Stimulated activated CD8-positive, alpha-beta memory T cell treated with anti-CD3 and anti-CD28 coated beads, Interleukin-15, amount 100 ng/mL, for 24 hours (primary cell): ENCODE measurements at places on chromosomes 7 and 10.

GRCh38 chr10:79192677-79193003 is 123.9 kb downstream of the ZMIZ1 start:
- DNase-seq = no peak

- DNase-seq = no peak
Measured at GRCh38 chr7:22476824-22477223, 23.2 kb downstream of the STEAP1B start.

DNA sequence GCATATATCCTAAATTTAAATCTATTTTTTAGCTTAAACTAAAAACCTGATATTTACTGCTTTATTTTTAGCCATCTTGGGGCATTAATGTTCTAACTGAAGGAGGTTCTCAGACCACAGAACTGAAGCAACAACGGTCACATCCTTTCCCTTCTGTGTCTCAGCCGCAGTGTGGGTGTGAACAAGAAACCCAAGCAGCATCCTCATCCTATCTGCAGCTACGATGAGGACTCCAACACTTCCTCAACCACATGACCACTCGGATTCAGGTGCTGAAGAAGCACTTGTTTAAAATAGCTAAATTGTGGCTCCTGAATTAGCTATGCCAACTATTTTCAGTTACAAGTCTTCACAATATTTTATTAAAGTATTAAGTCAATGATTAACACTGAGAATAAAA is 5.3 kb downstream of the ESYT2 start:
- DNase-seq = no peak

- DNase-seq = no peak
Measured at GRCh38 chr10:69797959-69798358, 3.7 kb upstream of the COL13A1 start.

DNA sequence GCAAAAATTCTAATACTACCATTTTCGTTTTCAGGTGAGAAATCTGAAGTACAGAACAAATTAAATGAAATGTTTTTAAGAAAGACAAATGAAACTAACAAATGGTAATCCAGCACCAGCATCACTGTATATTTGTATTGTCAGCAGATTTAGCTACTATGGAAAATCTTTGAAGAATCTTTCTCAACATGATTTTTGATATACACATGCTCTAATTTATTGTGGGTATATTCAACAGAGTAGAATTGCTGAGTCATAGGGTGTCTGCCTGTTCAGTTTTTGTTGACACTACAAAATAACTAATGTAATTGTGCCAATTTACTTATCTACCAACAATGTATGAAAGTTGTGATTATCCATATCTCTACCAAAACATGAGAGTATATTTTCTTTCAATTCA is 437.6 kb downstream of the PCDH15 start:
- DNase-seq = no peak

GRCh38 chr7:81692146-81692905 is 77.5 kb downstream of the HGF start:
- no peak for DNase-seq

DNA sequence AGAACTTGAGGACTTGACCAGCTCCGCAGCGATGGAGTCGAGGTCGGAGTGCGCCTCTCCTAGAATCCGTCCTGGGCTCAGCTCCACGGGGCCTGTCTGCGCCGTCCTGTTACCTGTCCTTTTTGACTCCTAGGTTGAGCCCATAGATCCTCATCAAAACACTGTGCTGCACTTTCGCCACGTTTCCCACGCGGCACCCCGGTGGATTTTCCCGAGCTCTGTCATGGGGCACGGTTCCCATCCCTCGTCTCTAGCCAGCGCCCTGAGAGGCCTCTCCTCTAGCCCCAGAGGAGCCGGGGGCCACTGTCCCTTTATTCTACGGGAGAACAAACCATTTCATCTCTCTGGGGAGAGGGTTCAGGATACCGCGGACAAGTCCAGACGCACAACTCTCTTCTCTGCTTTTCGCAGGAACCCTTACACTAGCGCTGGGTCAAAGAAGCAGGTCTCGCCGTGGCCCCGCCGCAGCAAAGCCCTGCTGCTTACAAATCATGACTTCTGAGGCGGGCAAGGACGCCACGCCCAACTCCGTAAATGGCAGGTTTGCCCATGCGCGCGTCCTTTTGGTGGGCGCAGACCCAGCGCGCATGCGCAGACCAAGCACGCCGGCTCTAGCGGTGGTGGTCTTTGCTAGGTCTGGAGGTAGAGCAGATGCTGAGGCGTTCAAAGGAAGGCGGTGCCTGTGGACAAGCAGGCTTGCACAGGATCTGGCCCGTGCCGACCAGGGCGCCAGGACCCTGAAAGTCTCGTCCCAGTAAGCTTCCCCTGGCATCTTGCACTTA is 10.3 kb upstream of the ANKRD7 start:
- peak; percentile 55 for DNase-seq

DNA sequence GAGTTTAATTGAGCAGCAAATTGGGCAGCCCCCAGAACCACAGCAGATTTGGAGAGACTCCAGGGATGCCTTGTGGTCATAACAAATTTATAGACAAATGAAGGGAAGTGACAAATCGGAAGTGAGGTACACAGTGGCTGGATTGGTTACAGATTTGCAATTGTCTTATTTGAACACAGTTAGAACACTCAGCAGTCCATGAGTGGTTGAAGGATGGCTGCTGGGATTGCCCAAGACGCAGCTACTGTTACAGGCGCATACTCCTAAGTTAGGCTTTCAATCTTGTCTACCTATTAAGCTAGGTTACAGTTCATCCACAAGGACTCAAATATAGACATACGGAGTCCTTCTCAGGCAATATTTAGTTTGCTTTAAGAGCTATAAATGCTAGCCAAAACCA is 7.4 kb downstream of the ACADSB start:
- DNase-seq = no peak

DNA sequence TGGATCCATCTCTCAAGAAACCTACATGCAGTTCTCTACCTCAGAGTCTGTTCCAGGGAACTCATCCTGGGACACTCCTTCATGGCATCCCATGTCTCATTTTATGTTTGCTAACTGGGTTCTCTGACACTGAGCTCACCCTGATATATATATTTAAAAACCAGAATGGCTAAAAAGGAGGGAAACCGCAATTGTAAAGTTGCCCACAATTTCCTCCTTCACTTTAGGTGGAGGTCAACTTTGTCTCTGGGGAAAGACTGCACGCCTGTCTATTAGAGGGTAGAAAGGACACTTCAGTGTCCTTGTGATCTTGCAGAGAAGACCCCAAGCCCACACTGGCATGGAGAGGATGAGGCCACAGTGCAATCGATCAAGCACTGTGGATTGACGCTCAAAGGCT is 131.7 kb downstream of the TEX36 start:
- no peak for DNase-seq

GRCh38 chr10:47364366-47364765 is 16.2 kb downstream of the RBP3 start:
- DNase-seq = no peak

GRCh38 chr10:50431133-50431532 is 179.8 kb upstream of the ASAH2 start:
- no peak for DNase-seq

- DNase-seq = no peak
Measured at GRCh38 chr7:140245611-140246105, 68.9 kb upstream of the KDM7A start.

- DNase-seq = no peak
Measured at GRCh38 chr7:88540012-88540411, 219.5 kb upstream of the ZNF804B start.

GRCh38 chr7:113796557-113796956 is 122.3 kb downstream of the PPP1R3A start:
- DNase-seq = no peak

DNA sequence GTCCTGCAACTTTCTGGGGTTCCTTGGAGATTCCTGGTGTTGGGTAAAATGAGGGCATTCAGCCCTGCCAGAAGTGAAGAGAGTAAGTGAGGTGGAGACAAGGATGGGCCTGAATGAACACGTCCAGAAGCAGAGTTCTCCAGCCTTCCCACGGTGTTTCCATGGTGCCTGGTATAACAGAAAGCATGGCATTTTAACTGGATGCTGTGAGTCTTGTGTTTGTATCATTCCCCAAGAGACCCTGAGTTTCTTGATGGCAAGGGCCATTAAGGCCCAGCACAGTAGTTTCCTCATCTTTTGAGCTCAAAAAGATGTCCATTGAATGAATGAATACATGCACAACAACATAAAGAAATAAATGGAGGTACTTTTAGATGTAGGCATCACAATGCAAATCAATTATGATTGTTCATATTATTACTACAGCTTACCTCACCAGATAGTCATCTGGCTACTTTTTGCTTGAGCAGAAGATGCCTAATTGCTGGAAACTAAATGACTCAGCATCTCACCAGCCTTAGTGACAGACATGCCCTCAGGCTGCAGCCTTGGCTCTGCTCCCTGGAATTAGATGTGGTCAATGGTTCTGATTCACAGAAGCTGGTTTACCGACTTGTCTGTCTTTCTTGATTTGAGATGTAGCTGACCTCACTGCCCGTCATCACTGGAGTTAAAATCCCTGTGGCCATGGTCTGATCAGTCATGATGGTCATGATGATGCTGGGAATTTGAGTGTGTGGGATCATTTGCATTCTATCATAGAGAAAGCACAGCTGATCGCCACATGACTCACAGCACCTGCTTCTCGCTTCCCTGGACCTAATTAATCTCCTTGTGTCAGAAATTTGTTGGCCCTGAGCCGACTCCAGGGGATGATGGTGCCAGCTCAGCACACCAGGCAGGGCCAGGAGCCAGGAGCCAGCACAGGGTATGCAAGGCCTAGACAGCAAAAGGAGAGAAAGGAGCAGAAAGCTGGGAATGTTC is 83.9 kb downstream of the CXCL12 start:
- DNase-seq = no peak
